Activated CD4-positive, alpha-beta memory T cell treated with anti-CD3 and anti-CD28 coated beads, Interleukin-2, amount 10 ng/mL, durations not matched to agents 7 days and 5 days (primary cell): ENCODE measurements at places on chromosomes 13 and 19. TPM values are rescaled to one million over a fixed set of nuclear protein-coding genes. Genes with fewer than 3 reads are reported as not detected.

GRCh38 chr13:27147530-27148170 lies 24.0 kb downstream of the USP12 start:
- DNase-seq, result no peak

ZNF260 gene
- total RNA-seq, result 9.0 TPM

GRCh38 chr19:38869160-38869835 lies 8.8 kb downstream of the RINL start:
- DNase-seq, result peak; percentile 44

- DNase-seq, result no peak
These were observed 4.2 kb downstream of the SLC7A9 start for GRCh38 chr19:32865326-32865725.

- DNase-seq, result no peak
These were observed 812 bp downstream of the DPY19L3 start for GRCh38 chr19:32406161-32407003.

PRX gene
- total RNA-seq, result 1.5 TPM

SIGLEC12 gene
- total RNA-seq, result 0.35 TPM

DNA sequence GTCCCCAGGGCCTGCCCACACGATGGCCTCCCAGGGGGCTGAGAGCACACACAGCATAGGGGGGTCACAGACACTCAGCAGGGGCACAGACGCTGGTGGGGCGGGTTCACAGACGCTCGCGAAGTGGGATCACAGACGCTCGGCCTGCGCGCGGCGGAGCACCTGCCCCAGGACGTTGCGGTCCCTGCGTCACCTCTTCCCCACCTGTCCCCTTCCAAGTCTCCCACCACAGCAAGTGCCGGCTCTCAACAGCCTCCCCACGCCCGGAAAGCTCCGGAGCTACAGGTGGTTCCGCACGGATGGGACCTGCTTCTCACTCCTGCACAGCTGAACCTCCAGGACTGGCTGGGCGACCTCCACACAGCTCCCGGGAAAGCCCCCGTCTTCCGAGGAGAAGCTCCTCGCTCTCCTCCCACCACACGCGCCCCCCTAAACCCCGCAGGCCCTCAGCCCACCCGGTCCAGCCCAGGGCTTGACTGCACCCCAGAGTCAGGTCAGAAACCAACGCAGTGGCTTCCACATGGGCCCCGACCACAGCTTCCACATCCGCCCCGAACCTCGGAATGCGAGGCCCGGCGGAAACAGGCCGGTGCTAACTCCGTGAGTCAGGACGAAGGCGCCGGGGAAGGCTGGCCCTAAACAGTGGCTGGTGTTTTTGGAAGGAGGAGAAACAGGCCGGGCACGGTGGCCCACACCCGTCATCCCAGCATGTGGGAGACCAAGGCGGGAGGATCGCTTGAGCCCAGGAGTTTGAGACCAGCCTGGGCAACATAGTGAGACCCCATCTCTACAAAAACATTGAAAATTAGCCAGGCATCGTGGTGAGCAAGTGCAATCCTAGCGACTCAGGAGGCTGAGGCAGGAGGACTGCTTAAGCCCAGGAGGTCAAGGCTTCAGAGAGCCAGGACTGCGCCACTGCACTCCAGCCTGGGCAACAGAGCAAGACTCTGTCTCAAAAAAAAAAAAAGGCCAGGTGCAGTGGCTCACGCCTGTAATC lies 16.5 kb downstream of the BTBD2 start:
- no peak for DNase-seq

- no peak for DNase-seq
These were observed 2011.5 kb upstream of the PCDH20 start for GRCh38 chr13:63427170-63427569.

ANKRD24 gene
- total RNA-seq, result 1.3 TPM

DNA sequence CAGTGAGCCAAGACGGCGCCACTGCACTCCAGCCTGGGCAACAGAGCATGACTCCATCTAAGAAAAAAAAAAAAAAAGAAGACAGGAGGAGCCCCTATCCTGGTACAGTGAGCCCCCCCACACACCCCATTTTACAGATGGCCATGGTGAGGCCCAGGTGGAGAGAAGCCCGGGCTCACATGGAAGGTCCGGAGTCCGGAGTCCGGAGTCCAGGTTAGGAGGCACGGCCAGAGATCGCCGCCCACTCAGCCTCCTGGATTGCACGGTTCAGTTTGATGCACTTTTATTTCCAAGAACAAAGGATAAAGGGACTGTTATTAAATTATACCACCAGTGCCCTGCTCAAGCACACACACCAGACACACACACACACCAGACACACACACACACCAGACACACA lies 11.3 kb upstream of the BTBD2 start:
- DNase-seq, result no peak

- DNase-seq, result no peak
These were observed 2.4 kb downstream of the ELAVL3 start for GRCh38 chr19:11478167-11479089.

- DNase-seq, result no peak
These were observed 11.5 kb downstream of the CCDC124 start for GRCh38 chr19:17944301-17944700.

RNF17 gene
- not detected for total RNA-seq

ZNF208 gene
- total RNA-seq, result 1.9 TPM

- no peak for DNase-seq
These were observed 3.8 kb downstream of the BCAT2 start for GRCh38 chr19:48806818-48807589.

SPINT2 gene
- total RNA-seq, result 7.3 TPM

- DNase-seq, result peak; percentile 53
These were observed 2.0 kb downstream of the ZBTB7A start for GRCh38 chr19:4064496-4065260.

DNA sequence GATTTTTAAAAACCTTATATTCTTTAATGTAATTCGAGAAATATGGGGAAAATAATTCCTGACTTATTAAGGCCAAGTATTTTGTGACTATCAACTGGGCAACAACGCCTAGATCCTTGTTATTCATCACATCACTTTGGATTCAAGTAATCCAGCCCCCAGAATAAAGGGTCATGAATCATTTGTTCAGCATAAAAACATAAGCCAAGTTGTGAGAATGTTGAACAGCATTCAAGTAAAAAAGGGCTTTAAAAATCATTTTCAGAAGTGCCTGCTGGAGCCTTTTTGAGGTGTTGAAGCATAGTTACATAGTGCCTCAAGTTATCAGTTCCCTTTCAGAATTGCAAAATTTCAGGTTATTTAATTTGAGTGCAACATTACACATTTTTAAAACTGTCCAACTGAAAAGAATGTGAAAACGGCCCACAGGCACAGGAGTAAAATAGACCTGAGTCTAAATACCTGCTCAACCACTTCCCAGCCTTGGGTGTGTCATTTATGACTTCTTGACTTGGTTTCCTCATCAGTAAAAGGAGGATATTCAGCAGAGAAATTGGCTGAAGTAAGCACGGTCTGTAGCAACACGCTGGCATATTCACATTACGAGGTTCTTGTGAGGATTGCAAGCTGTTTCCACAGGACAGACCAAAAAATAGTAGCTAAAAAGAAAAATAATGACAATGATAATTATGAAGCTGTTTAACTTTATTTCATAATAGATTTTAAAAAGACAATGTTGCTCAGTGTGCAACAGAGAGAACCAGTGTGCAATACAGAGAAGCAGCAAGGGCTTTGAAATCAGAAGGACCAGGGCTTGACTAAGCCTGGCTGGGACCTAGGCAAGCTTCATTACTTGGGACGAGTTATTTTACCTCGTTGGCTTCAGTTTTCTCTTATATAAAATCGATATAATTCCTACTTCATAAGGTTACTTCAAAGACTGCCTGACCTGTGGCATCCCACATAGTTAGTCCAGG lies 56.6 kb downstream of the MBNL2 start:
- DNase-seq, result no peak

- DNase-seq, result no peak
These were observed 66.7 kb downstream of the SIPA1L3 start for GRCh38 chr19:37973666-37974065.

GRCh38 chr13:65656740-65657329 lies 1573.3 kb downstream of the PCDH9 start:
- DNase-seq, result no peak

DNA sequence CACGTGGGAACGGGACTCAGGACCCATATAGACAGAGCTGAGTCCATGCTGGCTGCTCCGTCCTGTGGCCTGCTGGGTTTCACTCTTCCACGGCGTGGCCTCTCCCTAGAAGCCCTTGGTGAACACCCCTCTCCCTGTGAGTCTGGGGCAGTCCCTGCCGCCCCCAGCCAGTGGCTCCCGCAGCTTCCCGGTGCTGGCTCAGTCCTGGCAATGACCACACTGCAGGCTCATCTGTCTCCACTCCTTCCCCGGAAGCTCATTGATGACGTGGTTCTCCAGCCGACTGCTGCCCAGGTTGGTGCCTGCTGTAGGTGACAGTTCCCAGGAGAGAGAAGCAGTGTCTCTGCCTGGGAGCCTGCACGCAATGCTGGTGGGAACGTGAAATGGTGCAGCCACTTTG lies 2.1 kb upstream of the TEX29 start:
- no peak for DNase-seq

DNA sequence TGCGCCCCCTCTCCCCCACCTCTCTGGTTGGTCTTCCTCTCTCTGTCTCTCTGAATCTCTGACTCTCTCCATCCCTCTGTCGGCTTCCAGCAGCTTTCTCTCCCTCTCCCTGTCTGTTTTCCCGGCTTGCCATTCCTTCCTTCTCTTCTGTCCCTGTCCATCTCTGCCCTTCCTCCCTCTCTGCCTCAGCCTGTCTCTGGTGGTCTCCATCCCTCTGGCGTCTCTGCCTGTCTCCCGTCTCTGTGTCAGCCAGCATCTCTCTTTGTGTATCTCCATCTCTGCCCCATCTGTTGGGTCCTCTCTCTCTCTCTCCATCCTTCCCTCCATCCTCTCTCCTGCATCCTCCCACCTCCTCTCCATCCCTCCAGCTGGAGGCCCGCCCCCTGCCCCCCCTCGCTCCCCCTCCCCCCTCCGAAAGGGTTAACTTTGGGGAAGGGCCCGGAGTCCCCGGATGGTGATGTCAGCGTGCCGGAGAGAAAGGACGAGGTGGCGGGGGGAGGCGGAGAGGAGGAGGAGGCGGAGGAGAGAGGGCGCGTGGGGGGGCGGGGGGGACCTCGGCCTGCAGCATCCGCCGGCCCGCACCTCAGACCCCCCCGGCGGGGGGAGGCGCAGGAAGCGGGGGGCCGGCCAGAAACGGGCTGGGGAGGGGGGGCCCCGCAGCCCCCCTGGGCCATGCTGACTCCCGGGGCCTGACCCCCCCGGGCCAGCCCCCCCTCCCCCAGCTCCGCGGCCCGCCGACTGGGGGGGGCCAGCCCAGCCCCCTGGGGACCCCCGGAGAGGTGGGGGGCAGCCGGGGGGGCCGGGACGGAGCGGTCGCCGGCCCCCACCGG lies at the start of gene BRSK1:
TSS of gene BRSK1 (plus strand) at position 450 of the 830 bp plus-strand sequence. CDS start 446 bp downstream, outside the sequence.
- peak; percentile 52 for DNase-seq

GRCh38 chr19:33971073-33971472 lies 174.4 kb downstream of the KCTD15 start:
- no peak for DNase-seq

GRCh38 chr19:42134535-42135070 lies 2.4 kb upstream of the POU2F2 start:
- no peak for DNase-seq

FEM1A gene
- total RNA-seq, result 10.3 TPM

DNA sequence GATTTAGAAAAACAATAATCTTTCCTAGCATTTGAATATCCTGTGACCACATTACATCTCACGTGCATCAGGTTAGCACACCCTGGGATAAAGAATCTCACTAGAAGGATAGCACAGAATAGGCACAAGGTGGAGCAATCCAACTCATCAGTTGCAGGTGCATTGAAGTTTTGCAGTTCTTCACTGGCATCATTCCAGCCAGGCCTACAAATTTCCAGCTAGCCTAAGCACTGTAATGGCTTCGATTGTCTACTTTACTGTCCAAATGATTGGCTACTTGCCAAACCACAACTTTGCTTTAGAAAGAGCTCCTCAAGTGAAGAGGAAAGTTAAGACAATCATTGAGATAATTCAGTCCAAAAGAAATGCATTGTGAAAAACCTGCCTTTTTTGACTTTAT lies 89.5 kb downstream of the SPRY2 start:
- no peak for DNase-seq

DNA sequence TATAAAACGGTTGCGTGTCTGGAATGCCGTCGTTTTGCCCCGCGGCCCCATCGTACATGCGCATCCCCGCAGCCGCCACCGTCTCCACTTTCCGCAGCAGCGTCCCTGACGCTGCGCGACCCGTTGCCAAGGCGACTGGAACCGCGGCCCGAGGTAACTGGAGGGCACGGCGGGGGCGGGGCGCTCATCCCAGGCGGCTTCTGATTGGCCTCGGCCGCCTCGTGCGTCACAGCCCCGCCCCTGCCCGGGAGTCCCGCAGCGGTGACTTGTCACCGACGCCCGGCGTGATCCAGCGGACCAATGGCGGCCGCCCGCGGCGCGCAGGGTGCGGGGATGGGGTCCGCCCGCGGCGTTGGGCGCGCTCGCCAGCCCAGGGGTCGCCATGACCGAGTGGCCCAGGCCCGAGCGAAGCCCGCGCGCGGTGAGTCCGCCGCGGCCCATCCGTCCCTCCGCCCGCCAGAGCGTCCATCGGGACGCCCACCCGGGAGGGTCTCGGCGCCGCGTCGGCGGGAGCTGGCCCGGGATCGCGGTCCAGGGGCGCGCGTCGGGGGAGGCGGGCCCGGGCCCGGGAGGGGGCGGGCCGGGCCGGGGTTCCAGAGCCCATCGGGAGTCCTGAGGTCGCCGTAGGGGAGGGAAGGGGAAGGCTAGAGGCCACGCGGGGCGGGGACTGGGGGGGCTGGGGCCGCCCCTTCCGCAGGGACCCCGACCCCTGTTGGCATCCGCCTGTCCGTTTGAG lies at the start of gene ZSCAN1:
TSS of gene ZSCAN1 (plus strand) at position 285 of the 736 bp plus-strand sequence. CDS start 3,812 bp downstream, outside the sequence.
- DNase-seq, result no peak
